ENCODE measurements at places on chromosomes 7 and 10.
A peak's percentile ranks its signal among the peaks of the same experiment; 100 is the strongest.

DNA sequence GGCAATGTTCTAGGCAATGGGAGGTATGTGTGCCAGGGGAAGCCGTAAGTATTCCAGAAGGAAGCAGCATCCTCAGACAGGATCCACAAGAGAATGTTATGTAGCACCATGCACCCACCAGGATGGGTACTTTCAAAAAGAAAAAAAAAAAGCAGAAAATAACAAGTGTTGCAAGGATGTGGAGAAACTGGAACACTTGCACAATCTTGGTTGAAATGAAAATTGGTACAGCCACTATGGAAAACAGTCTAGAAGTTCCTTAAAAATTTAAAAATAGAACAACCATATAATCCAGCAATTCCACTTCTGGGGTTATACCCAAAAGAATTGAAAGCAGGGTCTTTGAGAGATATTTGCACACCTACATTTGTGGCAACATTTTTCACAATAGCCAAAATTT lies 20.2 kb downstream of the C10orf71 start:
- no peak for DNase-seq

DNA sequence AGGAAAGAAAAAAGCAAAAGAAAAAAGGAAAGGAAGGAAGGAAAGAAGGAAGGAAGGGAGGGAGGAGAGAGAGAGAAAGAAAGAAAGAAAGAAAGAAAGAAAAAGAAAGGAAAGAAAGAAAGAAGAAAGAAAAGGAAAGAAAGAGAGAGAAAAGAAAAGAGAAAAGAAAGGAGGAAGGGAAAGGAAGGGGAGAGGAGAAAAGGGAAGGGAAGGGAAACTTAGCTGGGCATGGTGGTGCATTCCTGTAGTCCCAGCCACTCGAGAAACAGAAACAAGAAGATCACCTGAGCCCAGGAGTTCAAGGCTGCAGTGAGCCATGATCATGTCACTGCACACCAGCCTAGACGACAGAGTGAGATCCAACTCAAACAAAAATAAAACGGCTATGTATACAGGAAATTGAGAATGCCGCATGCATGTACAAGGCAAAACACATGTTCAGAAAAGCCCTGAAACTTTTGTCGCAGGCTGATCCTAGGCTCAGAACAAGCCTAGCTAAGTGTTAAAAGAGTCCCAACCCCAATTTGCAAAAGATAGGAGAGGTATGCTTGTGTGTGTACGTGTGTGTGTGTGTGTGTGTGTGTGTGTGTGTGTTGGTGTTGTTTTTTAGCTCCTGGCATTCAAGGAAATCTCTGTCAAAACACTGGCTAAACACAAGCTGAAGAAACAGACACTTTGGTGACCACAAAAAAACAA lies 6.6 kb upstream of the NPC1L1 start:
- no peak for DNase-seq

DNA sequence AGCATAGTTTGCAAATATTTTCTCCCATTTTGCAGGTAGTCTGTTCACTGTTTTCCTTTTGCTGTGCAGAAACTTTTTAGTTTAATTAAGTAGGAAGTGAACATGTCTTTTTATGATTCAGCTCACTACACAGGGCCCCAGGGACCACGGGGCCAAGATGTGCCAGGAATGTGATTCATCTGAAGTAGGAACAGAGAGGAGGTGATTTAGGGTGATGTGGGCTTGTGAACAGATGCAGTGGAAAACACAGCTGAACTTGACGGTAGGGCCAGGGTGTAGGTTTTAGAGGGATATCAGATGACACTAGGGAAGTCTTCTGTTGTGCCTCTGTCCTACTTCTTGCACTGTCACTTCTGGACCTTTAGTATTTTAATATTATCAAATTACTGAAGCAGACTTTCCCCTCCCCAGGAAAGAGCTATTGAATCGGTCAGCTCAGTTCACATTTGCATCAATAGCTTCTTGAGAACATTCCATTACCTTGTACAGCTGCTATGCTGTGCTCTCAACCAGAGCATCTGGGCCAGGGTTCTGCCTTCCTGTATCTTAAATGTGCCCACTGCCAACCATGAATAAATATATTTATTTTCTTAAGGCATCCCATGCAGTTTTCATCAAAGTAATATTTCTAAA lies 96.9 kb downstream of the OSBPL3 start:
- peak; percentile 30 for DNase-seq

GRCh38 chr10:47278152-47278473 lies 21.9 kb upstream of the GDF10 start:
- no peak for DNase-seq

GRCh38 chr7:38054199-38054598 lies 123.8 kb upstream of the STARD3NL start:
- no peak for DNase-seq

DNA sequence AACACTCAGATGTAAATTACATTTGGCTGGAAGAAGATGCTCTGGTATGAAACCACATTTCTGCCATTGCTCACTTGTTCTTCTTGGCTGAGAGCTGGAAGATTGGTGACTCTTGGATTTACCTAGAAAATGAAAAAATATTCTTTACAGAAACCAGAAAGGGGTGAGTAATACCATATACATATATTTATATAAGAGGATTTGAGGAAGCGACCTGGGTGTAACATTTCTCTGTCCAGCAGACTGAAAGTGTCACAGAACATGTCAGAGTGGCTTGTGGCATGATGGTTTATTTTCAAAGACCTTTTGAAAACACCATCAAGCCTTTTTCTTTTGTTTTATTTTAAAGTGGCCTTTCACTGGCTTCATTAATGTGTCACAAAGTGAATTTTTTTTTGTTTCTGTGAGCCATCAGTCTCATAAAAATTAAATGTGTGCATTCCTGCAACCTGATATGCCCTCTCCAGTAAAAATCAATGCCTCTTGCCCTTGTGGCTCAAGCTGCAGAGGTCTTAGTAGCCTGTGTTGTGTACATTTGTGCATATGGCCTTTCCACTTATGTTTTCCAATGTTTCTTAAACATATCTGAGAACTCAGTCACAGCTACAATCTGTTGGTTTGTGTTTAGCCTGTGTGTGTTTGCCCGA lies 23.5 kb downstream of the CREB5 start:
- DNase-seq, result no peak

DNA sequence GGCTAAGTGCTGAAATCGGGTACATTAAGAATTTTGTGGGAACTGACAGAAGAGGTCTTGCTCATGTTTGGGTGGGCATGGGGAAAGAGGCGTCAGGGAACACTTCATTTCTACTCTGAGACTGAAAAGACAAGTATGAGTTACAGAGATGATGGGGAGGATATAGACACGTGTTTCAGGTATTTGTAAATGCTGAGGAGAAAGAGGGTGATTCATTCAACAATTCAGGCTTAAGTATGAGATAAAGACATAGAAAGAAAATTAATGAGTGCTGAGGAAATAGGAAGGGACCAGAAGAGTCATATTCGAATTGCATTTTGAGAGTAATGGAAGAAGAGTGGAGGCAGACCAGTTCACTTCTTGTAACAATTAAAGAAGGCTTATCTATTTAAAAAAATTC lies 143.6 kb downstream of the HBP1 start:
- no peak for DNase-seq

- DNase-seq, result no peak
Measured at GRCh38 chr10:43692051-43692825, 43.6 kb upstream of the ZNF32 start.

DNA sequence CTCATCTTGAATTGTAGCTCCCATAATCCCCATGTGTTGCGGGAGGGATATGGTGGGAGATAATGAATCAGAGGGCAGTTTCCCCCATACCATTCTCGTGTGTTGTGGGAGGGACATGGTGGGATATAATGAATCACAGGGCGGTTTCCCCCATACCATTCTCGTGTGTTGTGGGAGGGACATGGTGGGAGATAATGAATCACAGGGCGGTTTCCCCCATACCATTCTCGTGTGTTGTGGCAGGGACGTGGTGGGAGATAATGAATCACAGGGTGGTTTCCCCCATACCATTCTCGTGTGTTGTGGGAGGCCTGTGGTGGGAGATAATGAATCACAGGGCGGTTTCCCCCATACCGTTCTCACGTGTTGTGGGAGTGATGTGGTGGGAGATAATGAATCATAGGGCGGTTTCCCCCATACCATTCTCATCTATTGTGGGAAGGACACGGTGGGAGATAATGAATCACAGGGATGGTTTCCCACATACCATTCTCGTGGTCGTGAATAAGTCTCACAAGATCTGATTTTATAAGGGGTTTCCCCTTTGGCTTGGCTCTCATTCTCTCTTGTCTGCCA lies 271.0 kb downstream of the MAD1L1 start:
- peak; percentile 40 for DNase-seq

DNA sequence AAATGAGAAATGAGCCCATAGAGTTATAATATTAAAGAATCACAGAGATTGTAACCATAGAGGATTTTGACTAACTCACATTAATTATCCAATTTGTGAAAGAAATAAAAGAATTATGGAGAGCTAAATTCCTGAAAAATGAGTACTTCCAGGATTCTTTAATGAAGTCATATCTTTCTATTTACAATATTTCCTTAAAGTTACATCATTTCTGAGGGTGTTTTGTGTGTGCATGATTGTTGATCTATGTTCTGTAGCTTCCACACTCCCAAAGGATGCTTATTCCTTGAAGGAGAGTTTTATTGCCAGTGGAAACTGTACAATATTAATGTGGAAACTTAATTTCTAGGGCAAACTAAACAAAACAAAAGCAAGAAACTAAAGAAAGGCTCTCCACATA lies 299.6 kb downstream of the MDFIC start:
- no peak for DNase-seq

DNA sequence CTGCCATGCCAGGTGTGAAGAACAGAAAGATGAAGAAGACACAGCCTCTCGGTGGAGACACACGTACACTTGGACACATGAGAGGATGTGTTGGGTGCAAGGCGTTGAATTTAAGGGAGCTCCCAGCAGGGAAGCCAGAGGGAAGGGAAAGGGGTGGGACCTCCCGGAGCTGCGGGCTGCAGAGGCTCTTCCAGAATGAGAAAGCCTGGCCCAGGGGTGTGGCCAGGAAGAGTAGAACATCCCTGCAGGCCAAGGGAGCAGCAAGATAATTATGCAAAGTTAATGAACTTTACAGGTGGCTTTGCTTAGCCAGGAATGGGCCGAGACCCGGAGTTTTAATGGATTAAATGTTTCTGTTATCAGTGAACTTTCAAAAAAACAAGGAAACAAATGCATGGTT lies 270.3 kb downstream of the KLF6 start:
- no peak for DNase-seq

- no peak for DNase-seq
Measured at GRCh38 chr7:28533267-28533666, 120.9 kb downstream of the CREB5 start.

DNA sequence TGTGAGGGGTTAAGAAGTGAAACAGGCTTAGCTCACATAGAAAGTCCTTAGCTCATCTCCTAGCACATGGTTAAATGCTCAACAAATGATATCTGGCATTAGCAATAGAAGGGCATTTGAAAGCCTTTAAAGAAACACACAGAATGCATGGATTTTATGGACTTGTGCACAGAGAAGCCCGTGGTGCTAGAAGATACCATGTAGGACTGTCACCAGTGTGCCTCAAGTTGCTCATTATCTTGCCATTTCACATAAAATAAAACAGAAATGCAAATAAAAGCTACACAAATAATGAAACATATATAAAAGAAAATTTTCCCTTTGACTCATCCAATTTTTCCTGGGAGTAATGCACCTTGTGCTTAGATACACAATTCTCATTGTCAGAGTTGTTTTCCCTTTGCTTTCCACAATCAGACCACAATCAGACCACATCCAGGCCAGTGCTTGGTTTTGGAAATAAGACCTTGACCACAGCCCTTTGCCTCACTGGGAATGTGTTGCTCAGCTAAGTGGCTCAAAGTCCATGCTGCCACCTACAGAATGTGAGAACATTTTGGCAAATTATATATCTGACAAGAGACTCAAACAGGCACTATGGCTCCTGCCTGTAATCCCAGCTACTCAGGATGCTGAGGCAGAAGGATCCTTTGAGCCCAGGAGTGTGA lies 9.5 kb upstream of the WDR11 start:
- no peak for DNase-seq

GRCh38 chr7:23405240-23405618 lies 65.1 kb downstream of the IGF2BP3 start:
- no peak for DNase-seq

DNA sequence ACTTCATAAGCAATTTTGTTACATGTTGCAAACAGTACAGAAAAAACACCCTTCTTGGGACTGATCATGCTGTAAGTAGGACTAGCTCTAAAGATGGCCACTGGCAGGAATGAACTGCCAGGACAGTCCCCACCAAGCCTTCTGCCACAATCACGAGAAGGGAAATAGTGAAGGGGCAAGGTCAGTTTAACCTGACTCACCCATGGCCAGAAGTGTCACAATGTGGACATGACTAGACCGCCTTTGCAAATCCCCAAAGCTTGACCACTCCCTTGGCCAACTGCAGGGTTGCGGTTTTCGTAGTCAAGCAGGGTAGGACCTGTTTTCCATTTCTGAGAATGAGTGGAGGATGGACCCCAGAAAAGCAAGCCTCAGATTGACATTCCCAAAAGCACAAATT lies 19.4 kb upstream of the FRAT2 start:
- no peak for DNase-seq

GRCh38 chr10:63240807-63241206 lies 107.7 kb downstream of the NRBF2 start:
- DNase-seq, result no peak

- DNase-seq, result no peak
Measured at GRCh38 chr7:14191686-14192098, 202.2 kb upstream of the ETV1 start.

DNA sequence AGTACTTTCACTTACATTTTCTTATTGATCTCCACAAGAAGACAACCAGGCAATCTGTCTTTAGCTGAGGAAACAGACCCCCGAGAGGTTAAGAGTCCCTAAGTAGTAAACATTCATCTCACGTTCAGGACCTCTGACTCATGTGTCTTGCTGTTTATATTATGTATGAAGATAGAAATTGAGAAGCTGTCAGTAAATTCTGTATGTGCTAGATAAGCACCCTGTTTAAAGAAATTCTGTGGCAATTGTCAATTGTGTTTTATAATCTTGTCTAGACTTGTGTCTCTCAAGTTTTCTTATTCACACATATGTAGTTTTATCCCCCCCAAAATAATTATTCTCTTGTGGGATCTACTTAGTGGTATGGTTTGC lies 14.5 kb downstream of the ADK start:
- DNase-seq, result no peak

GRCh38 chr10:121522831-121523230 lies 75.4 kb downstream of the FGFR2 start:
- DNase-seq, result no peak

- no peak for DNase-seq
Measured at GRCh38 chr7:47411281-47411869, 170.5 kb downstream of the TNS3 start.

GRCh38 chr10:13891128-13892000 lies 304.6 kb downstream of the PRPF18 start:
- peak; percentile 2 for DNase-seq

- DNase-seq, result no peak
Measured at GRCh38 chr10:62985807-62986600, 147.1 kb upstream of the NRBF2 start.

- no peak for DNase-seq
Measured at GRCh38 chr7:101690061-101690460, 61.0 kb upstream of the MYL10 start.

All from stimulated activated CD4-positive, alpha-beta T cell treated with anti-CD3 and anti-CD28 coated beads, Interleukin-2, amount 100 ng/mL, for 48 hours (primary cell).